ENCODE measurements at places on chromosomes 2 and 18. TPM values are rescaled to one million over a fixed set of nuclear protein-coding genes. Genes with fewer than 3 reads are reported as not detected.

- no peak for DNase-seq
Measured at GRCh38 chr18:51461956-51462355, 264.5 kb upstream of the MEX3C start.

- no peak for DNase-seq
Measured at GRCh38 chr2:85872536-85873161, 16.1 kb downstream of the ST3GAL5 start.

DNA sequence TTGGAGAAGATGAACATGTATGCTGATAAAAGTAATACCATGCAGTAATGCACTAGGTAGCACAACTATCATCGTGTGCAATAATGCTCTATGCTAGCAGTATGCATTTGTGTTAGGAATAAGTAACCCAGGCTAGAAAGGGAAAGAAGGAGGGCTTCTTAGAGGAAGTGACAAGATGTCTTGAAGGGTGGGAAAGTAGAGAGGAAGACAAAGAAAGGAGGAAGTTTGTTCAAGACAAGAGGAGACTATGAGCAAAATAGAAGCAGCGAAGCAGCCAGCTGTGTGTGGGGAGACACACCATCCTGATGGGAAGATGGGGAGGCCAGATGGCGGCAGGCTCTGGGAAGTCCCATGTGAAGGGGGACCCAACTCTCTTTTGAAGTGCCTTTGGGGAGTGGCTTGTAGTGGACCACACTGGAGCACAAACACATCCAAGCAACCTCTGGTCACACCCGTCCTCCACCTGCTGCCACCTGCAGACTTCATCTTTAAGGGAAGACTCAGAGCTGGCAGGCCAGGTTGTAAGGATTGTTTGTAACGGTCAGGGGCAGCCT is 39.9 kb upstream of the INHBB start:
- no peak for DNase-seq

Gene COL6A3
- total RNA-seq: 0.17 TPM

Gene GALNT14
- 21.8 TPM for total RNA-seq

Gene FAM124B
- total RNA-seq: not detected
